ENCODE measurements at places on chromosomes 2 and 18.

DNA sequence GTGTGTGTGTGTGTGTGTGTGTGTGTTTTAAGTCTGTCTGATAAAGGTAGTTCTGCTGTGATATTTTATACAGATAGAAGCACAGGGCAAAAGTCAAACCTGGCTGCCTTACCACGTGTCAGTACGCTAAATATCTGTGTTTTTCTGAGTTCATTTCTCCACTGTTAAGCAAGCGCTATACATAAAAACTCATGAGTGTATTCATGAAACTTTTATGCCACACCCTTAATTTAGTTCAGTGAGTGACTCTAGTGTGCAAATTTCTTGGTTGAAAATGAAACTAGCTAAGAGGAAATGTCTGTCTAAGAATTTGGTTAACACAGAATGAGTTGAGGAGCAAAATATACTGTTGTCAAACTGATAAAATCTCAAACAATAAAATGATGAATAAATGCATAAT, 11.2 kb downstream of the CASP10 start:
- DNase-seq, result no peak

DNA sequence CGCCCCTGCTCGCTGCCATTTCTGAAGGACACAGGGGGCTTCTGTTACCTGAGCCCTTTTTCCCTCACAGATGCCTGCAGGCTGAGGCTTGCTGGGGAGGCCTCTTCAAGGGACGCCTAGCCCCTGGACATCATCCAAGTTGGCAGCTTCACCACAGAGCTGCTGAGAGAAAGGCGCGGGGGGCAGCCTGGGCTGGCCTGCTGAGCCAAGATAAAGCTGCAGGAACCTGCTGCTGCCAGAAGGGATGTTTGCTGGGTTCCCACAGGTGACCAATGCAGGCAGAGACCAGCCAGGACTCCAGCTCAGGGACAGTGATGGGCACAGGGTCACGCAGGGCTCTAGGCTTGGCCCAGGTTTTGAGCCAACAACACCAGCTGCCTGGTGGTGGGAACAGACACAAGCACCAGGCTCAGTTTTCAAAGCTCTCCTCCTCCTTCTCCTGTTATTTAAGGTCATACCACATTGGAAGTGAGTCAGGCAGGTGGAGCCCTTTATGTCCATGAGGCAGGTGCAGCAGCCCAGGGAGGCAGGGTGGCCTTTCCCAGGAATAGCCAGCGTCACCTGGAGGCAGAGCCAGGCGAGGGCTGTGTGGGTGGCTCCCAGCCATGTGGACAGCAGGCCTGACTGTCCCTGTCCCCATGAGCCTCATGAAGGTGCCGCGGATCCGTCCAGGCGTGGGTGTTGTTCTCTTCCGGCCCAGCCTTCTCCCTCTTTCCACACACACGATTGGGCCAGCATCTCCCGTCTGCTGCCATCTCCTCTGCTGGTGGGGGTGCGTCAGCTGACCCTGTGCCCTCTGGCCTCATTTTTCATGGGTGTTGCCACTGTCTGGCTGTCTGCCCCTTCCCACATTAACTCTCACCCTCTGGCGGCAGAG, 515.5 kb upstream of the MYT1L start:
- peak; percentile 93 for DNase-seq

DNA sequence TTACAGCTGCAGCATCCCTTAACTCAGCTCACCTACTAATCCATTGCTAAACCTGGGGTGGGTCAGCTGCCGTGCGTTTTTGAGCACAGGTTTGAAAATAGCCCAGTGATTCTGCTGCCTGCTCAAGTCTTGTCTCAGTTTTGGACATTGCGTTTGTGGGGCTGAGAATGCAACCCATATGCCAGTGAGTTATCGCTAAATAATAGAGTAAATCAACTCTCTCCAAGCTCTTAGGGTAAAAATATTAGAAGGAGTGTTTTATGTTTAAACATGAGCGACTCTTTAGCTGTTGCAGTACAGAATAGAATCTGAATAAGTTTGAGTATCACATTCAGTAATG, 2.1 kb downstream of the TSHZ1 start:
- no peak for DNase-seq

DNA sequence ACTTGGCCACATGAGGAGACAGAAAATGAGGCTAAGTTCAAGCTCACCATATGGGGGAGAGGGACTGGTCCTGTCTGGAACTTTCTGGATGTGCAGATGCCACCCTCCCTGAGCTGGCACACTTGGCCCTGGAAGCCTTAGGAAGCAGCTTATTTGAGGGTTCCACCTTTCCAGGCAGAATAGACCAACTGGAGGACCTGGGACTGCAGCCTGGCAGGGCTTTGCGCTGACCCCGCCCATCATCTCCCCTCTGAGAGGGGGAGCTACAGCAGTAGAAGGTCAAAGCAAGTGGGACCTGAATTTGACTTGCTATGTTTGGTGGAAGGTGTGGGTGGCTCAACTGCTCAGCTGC, 39.5 kb downstream of the TMEM17 start:
- no peak for DNase-seq

DNA sequence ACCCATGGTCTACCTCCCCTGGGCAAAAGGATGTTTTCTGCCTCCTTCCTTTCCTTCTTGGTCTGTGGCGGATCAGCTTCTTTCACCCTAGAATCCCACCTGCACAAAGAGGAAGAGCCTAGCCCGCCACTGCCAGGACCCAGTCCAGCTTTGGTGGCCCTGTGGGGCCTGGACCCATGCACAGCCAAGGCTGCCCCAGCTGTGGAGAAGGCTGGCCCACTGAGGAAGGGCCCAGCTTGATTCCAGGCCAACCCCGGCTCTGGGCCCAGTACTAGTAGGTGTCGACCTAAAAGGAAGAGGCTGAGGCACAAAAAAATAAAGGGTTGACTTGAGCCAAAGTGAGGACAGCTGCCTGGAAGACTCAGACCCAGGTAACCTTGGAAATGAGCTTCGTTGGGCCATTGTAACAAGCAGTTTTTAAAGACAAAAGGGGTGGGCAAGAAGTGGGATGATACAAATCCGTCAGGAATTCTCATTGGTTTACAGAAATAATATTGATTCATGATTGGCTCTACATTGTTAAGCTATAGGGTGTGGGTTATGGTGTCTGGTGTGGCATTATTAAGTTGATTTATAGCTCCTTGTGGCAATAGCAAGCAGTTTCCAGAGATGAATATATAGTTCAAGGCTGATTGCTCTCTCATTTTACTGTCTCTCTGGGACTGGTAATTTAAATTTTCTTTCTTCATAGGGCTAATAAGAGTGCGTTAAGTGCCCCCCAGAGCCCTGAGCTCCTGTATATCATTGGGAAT, 29.8 kb upstream of the MAL start:
- DNase-seq, result no peak

DNA sequence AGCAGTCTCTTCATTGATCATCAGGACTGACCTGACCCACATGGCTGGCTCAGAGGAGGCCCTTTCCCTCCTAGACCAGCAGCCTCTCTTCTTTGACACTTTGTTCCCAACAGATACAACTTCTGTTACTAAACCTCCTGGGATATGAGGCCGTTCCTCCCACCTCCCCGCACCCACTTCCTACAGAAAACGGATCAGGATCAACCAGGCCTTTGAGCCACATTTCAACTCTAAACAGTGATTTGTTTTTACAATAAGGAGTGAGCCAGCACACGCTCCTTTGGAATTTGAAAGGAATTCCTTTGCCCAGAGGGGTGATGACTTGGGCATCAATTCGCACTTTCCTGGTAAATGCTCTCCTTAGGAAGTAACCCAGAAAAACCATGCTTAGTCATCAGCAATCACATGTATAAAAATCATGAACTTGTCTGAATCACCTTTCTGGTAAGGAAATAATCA, 180.4 kb downstream of the FAM124B start:
- no peak for DNase-seq

DNA sequence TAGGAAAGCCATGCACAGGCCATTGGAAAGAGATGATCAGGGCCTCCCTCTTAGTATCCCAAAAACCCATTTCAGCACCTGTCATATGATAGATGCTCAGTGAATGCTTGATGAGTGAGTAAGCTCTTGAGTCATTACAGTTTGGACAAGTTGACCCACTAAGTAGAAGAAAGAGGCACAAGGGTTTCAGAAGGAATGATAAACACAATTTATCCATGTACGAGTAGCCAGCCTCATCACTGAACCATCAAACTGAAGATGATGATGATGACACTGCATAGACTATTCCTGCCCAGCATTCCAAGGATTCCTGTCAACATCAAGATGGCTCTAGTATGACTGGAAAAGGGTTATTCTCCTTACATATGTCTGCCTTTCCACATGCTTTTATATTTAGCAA, 596.0 kb downstream of the BCL11A start:
- DNase-seq, result no peak

DNA sequence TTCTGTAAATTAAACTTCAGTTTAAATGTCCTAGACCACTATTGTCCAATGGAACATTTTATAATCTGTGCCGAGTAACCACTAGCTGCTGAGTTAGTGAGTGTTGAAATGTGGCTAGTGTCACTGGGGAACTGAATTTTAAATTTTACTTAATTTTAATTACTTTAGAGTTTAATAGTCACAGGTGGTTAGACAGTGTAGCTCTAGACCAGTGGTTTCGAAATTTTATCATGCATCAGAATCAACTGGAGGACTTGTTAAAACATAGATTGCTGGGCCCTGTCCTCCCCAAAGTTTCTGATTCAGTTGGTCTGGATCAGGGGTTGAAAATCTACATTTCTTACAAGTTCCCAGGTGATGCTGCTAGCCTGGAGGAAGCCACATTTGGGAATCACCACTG, 110.4 kb downstream of the FMNL2 start:
- no peak for DNase-seq

GRCh38 chr18:394987-395362, 105.5 kb downstream of the COLEC12 start:
- peak; percentile 62 for DNase-seq

DNA sequence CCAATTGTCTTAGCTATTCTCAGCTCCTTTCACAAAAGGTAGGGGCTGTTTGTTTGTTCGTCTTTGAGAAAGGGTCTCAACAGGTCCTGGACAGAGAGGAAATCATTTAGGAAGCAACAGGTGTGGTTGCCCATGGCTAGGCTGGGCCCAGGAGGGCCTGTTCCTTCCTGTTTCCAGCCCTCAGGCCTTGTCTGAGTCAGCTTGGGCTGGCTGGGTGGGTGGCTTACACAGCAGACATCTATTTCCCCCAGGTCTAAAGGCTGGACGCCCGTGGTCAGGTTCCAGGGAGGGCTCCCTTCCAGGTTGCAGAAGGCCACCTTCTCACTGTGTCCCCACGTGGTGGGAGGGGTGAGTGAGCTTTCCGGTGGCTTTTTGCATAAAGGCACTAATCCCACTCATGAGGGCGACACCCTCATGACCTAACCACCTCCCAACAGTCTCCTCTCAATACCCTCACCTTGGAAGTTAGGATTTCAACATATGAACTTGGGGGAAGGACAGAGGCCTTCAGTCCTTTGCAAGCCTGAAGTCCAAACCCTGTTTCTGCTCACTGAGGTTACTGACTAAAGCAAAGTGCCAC, 45.5 kb downstream of the ARHGEF4 start:
- no peak for DNase-seq
